RPMI7951 (cell line): ENCODE measurements at places on chromosomes 7 and 10. TPM values are rescaled to one million over a fixed set of nuclear protein-coding genes. Genes with fewer than 3 reads are reported as not detected.

- DNase-seq, result no peak
These were observed 42.4 kb downstream of the CCNY start for GRCh38 chr10:35378541-35379210.

- no peak for DNase-seq
These were observed 16.4 kb downstream of the BLNK start for GRCh38 chr10:96254976-96255375.

The AOAH gene
- total RNA-seq, result not detected in 2 replicates

GRCh38 chr10:51214207-51215196 lies 140.2 kb downstream of the PRKG1 start:
- DNase-seq, result no peak

DNA sequence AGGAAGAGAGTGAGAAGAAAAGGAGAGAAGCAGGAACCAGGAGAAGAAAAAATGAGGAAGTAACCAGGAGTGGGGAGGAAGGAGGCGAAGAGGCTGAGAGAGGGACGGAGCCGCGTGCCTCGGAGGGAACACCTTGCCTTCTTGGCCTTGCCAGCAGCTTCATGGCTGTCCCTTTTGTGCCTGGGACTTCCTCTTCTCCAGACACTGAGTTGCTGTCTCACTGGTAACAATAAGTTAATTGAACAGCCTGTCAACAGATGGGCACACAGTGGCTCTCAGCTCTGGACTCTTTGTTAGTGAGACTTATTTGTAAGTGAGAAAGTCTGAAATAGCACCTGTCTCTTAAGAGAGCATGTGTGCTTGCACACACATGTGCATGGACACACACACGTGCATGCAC lies 83.2 kb downstream of the GATA3 start:
- DNase-seq, result peak; percentile 49

DNA sequence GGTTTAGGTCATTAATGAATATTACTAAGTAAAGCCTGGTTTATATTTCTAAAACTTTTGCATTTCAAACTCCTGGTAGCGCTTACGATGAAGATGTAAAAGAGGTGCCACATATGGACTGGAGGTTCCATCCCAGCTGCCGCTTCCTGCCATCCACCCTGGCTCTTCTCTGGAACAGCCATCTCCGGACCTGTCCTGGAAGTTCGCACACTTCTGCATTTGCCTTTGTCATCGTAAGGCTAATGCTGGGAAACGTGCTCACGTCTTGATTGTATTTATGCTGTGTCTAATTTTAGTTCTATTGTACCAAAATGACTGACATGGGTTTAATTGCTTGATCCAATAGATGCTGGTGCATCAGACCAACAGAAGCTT lies 103.1 kb downstream of the HIPK2 start:
- no peak for DNase-seq

DNA sequence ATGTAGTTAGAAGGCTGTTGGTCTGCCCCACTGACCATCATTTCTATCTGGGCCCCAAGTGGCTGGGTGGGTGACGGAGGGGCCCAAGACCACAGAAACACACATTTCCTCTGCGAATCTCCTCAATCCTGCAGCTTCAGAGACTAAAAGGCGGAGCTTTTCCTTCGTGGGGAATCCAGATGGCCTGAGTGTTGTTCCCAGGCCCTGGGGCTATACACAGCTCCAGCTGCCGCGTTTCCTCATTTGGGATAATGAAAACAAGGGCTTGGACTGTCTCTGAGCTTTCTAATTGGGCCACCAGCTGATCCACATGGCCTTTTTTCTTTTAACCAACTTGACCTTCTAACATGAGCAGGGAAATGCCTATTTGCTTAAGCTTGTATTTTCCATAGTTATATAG lies 339.9 kb downstream of the CXCL12 start:
- DNase-seq, result peak; percentile 95

DNA sequence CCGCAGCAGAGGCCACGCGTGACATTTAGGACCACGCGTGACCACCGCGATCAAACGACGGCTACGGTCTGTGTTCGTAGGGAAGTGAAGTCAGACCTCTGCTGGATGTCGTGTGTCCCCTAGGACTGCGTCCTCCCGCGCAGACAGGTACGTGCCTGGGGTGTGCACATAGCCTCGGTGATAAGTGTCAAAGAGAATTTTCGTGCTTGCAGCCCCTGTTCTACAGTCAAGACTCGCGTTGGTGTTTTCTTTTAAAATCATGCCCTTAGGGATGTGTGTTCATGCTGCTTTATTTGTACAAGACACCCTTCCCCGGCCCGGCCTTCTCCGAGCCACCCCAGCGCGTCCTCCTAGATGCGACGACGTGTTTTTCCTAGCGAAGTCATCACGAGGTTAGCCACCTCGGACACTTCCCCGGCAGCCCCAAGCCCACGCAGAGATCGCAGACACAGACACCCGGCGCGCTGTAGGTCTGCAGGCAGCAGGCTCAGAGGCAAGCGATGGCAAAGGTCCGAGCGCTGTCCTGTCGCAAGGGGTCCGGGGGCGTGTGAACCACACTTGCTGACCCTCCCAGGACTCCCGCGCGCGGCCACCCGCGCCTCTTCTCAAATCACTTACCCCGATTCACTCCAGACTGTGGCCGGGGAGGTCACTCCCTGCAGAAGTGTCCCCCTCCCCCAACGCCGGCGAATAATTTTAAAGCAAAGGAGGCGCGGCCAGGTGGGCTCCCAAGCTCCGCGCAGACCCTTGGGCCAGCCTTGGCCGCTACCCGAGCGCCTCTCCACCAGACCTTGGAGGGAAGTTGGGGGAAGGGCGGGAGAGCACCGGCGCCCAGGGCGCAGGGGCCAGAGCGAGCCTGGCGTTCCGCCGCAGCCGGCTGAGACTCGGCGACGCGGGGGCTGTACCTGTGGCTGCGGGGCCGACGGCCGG lies 552 bp downstream of the MKX start:
- DNase-seq, result no peak

The TNRC18 gene
- total RNA-seq, result 18.9 and 22.7 TPM in 2 replicates

DNA sequence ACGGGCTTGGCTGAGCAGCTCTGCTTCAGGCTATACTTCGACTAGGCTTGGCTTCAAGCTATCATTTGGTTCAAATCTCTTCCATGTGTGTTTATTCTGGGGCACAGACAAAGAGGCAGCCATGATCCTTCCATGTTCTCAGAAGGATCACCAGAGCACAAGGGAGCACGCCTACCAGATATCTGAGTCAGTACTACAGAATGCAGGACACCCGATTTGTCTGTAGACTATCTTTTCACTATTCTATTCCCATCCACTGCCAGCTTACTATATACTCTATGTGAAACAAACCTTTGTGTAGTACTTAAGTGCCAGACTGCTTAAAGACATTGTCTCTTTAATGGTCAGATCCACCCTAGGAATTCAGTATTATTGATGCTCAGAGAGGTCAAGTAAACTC lies 35.1 kb downstream of the CH25H start:
- peak; percentile 62 for DNase-seq

GRCh38 chr7:23333671-23334246 lies 34.6 kb downstream of the MALSU1 start:
- peak; percentile 98 for DNase-seq

GRCh38 chr10:24237801-24238395 lies 29.0 kb downstream of the KIAA1217 start:
- DNase-seq, result no peak

The KLLN gene
- not detected in 2 replicates for total RNA-seq

The PTPRN2 gene
- total RNA-seq, result 6.8 and 9.0 TPM in 2 replicates

DNA sequence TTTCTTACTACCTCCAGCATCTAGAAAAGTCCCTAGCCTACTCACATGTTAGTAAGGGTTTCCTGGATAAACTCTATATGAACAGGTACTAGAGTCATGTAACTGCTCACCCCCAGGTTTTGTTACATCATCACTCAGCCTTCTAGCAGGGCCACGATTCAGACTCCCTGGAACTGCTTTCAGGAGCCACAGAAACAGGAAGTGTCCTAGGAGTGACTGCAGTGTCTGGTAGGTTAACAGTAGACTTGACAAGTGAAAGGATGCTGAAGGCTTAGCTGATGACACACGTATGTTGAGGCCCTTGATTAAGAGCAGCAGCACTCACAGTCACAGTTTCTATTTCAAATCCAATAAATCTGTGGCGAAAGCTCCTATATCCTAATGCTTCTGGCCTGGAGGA lies 101.2 kb downstream of the DNMBP start:
- peak; percentile 15 for DNase-seq

- DNase-seq, result no peak
These were observed 20.3 kb upstream of the HYAL4 start for GRCh38 chr7:123824754-123825067.

DNA sequence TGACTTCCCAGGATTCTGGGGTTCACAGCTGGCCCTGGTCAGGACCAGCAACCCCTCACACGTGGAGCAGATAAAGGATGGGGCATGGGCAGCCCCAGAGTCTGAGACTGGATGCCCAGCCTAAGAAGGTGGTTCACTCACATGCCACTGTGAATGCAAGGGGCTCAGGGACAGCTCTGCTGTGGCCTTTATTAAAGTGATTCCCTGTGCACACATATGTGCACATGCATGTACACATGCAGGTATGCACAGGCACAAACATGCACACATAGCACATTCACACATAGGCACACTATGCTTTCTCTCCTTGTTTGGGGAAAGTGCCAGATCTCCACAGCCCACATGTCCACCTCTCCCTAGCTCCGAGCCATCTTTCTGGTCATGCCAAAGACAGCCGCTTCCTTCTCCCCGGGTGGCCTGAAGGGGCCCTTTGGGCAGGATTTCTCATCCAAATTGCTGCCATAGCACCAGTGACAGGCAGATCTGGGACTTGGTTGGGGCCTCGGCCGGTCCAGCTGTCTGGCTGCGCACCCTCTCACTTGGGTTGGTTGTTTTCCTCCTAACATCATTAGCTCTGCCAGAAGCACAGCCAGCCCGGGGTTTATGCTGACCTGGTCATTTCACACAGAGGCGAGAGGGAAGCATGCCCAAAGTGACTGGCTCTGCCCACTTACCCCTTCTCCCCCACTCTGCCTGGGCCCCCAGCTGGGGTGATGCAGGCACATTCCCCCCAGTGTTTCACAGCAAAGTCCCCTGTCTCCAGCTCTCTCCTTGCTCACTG lies 1.4 kb downstream of the GCK start:
- DNase-seq, result peak; percentile 47

The ITGA8 gene
- 6.7 and 7.6 TPM in 2 replicates for total RNA-seq

DNA sequence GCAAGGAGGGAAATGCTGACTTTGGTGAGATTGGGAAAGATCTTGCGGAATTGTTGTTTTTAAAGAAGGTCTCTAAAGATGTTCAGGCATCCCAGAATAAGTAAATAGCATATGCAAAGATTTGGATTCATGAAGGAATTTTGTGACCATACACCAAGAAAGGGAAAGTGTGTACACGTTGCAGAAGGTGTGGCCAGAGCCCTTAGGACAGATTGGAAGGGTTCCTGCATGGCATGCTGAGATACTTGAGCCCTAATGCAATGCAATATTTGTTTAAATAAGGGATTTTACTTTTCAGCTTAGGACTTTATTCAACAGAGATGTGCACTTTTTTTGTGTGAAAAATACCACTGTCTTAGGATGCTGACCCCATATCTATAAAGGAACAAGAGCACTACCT lies 219.5 kb upstream of the INHBA start:
- DNase-seq, result no peak
